ENCODE measurements at places on chromosomes 4 and X.

GRCh38 chr4:7055111-7055989, 12.2 kb downstream of the TADA2B start:
- no peak for DNase-seq

- DNase-seq, result no peak
These were observed 353.1 kb upstream of the NR3C2 start for GRCh38 chr4:148795156-148795864.

DNA sequence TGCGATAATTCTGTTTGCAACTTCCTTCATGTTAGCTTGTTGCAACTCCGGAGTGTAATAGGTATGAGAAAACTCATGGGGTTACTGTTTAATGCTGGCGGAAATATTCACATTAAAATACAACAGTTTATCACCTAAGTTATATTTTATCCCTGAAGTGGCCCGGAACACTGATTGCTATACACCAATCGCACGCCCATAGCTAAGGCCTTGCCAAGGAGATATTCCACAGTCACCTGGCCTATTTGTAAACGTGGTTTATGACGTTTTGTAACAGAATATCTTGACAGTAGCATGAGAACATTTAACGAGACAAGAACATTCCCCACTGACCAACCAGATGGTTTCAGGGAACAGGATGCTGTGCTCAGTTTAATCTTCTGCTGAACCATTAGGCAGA, 23.2 kb upstream of the FAM90A26 start:
- no peak for DNase-seq

DNA sequence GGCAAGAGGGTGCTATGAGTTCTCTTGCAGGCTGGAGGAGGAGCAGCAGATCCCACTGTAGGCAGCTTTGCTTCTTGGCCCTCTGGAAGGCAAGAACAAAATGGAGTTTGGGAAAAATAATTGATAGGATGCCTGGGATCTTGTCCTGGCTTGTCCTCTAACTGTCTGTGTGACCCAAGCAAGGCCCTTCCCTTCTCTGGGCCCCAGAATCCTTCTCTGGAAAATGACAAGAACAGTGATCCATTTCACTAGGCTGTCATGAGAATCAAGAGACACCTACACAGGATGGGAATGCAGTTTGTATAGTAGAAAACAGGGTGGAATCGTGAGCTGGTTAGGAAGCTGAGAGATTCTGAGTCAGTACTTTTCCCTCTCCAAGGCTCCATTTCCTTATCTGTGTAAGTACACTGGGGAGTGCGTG, 133.3 kb downstream of the PJA1 start:
- no peak for DNase-seq

GRCh38 chr4:60034361-60034760, 1165.8 kb upstream of the ADGRL3 start:
- no peak for DNase-seq

DNA sequence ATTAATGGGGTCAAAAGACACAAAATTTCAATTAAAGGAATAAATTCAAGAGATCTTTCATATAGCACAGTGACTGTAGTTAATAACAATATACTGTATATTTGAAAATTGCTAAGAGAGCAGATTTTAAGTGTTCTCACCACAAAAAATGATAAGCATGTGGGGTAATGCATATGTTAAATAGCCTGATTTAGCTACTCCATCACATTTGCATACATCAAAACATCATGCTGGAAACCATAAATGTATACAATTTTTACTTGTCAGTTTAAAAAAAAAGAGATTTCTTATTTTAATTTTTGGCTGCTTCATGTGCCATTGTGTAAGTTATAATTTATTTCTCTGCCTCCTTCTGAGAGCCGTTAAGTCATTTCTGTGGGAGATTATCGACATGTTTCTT, 65.9 kb downstream of the FAM184B start:
- DNase-seq, result no peak

- DNase-seq, result no peak
These were observed 836 bp upstream of the LNX1 start for GRCh38 chr4:53592122-53592521.

GRCh38 chr4:38189445-38189844, 229.2 kb downstream of the PTTG2 start:
- no peak for DNase-seq

DNA sequence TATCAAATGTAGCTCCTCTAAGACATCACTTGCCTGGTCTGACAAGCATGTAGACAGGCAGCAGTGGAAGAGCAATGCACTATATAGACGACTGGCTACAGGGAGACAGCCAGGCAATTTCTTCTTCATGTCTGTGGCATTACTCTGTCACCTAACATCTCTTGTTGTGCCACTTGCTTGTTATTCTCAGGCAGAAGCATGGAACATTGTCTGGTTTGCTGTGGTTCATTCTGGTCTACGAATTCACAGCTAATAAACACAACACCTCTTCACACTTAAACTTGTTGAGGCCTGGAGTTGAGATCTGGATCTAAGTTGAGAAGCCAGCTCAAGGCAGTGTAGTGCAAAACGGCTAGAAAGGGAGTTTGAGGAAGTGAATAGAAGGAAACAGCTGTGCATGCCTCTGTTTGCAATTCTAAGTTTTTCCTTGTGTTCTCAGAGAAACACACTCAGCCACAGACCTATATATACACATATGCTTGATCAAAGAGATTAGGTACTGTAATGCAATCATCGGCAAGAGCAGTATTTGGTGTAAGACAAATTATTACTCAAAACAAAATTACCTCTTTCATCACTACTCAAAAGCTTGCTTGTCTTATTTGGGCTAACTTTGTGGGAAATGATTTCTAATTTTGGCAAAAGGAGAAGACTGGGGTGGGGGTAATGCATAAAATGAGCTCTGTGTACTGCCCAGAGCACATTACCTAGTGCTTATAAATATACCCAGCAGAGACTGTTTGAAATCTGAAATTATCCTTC, 243.8 kb downstream of the PPP3CA start:
- DNase-seq, result no peak

GRCh38 chr4:100095729-100096595, 94.3 kb downstream of the DDIT4L start:
- no peak for DNase-seq

DNA sequence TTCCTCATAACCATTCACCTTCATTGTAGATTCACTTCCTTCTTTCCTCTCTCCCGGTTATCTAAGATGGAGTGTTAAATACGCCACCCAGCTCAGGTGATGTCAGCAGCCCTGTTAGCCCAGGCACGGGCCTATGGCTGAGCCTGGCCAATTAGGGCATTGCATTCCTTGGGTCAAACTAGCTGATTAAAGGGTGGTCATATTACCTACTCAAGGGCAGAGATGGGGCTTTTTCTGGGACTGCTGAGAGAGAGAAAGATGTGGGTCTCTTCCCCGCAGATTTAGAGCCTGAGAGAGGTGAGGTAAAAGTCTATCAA, 39.9 kb upstream of the AFAP1 start:
- no peak for DNase-seq

DNA sequence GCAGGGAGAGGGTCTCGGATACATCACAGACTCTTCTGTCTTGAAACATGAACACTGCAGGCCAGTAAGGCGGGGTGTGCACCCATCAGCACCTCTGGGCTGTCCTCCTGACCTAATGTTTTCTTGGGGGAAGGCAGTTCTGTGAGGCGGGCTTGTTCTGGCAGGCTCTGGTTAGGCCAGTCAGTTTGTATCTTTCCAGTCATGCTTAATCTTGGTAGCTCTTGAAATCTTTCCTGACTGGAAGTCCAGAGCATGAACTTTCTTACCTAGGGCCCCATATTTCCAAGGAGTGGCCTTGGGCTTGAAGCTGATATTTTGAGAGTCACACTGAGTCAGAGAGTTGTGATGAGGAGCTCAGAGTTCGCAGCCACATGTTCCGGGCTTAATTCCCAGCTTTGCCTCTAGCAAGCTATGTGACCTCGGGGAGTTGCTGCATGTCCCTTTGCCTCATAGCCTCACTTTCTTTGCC, 54.2 kb upstream of the RASSF6 start:
- DNase-seq, result no peak

DNA sequence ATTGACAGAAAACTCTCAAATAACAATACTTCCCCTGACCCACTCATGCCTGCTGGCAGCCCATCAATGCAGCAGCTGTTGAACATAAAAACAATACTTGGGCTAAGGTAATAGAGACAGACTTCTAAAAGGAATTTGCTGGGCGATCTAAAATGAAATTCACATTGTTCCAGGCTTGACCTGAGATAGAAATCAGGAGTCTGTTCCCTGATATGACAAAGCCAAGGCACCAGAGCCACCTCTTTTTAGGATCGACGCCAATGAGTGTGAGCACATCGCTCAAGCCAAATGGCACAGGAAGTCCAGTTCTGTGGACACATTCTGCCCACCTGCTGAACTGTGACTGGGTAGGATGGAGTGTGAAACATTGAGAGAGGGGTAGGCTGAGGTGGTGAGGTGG, 4.9 kb downstream of the SEPTIN11 start:
- no peak for DNase-seq

DNA sequence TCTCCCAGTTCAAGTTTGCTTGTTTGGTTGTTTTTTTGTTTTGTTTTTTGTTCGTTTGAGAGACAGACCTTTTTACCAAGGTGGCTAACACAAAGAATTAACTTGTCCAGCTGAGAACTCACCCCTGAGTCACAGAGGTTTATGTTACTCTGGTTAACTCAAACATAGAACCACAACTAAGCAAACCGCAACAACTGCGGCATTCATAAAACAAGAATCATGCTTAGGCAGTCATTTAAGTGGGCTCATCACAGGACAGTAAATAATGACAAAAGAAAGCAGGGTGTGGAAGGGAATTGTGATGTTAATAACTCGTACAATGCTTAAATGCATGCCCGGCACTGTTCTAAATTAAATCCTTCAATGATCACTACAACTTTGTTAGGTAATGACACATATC, 24.7 kb upstream of the IL13RA1 start:
- DNase-seq, result no peak

DNA sequence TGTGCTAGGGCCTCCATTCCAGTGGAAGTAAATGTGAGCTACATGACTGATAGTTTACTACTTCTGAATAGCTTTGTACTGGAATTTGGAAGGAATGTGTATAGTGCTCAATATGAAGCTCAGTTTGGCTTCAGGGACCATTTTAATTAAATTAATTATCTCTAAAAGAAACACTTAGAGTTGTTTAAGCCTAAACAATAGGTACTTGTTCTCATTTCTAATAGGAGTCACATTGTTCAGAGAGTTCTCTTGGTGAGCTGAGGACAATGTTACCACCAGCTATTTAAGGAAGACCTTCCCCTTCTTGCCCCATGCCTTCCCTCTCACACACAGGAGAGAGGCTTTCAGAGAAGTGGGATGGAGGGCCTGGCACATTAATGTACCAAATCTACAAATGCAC, 78.3 kb downstream of the CHIC2 start:
- no peak for DNase-seq
